COR-L47 (cell line): ENCODE measurements at places on chromosomes 12 and 14.

- DNase-seq = peak; percentile 79
These were observed 36.4 kb upstream of the STON2 start for GRCh38 chr14:81436296-81437138.

DNA sequence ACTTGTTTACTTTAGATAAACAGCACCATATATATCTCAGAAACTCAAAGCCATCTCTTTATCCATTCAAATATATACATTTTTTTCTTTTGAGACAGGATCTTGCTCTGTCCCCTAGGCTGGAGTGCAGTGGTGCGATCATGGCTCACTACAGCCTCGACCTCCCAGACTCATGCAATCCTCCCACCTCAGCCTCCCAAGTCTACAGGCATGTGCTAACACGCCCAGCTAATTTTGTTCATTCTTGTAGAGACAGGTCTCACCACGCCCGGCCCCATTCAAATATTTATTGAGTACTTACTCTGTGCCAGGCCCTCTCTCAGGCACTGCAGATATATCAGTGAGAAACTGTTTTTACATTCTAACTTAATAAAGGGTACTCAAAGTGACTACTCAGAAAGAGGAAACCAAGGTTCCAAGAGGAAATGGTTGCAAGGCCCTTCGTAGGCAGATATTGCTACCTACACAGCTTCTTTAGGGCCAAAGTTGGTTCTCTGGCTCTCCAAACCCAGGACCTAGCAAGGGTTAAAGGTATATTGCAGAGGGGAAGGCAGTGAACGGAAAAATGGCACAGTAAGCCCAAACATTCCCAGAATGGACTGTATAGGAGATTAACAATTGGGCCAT is 2.9 kb downstream of the ATXN3 start:
- DNase-seq = no peak

DNA sequence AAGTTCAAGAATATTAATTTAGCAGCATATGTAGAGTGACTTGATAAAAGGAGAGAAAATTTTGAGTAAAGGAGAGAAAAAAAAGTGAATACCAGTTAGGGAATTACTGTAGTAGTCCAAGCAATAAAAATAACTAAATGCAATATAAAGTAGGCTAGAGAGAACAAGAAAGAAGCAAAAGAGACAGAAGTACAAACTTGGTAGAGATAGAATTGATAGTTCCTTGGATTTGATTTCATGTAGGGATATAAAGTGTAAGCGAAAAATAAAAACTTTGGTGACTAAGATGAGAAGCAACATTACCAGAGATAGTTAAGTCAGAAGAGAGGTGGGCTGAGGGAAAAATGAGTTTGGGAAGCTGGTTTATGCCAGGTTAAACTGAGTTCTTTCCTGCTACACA is 252.4 kb downstream of the SEC23A start:
- no peak for DNase-seq

DNA sequence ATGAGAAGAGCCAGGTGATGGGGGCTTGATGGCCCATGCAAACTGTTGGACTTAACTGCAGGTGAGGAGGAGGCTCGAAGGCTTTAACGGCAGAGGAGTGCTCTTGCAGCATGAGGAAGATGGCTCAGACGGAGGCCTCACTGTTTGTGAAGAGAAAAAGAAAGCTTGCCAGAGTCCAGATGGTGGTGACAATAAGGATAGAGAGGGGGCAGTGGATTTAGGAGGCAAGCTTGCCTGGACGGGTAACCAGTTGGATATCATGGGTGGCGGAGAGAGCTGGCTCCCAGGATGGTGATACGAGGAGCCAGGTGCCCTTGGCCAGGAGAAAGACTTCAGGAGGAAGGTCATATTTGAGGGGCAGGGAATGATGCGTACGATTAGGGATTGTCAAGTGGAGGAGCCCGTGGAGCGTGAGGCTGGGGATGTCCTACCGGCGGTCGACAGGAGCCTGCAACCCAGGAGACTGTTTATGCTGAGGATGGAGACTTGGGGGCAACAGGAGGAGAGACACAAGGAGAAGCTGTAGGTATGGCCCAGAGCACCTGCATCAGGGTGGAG is 71.8 kb downstream of the CACNA1C start:
- no peak for DNase-seq
